ENCODE measurements at places on chromosomes 3 and 15.
A peak's percentile ranks its signal among the peaks of the same experiment; 100 is the strongest.

DNA sequence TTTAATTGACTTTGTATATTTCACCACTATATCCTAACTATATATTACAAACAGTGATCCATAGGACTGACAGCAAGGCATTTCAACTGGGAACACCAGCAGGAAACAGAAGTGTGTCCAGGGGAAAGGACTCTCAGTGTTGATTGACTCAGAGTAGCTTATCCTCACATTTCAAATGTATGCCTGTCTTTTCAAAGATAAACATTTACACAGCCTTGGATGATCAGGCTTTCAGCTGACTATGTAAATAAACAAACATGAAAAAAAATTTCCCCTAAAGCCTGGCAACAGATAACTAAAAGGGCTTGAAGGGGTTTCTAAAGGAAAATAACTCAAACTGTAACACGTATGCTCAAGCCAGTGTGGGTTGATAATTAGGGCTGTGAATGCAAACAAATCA lies 321.8 kb downstream of the TBC1D5 start:
- DNase-seq, result no peak

GRCh38 chr3:187112934-187113793 lies 26.1 kb downstream of the RPL39L start:
- no peak for DNase-seq

GRCh38 chr15:27089233-27089586 lies 118.2 kb downstream of the GABRG3 start:
- DNase-seq, result no peak

GRCh38 chr15:90869601-90870353 lies 1.4 kb downstream of the FURIN start:
- peak; percentile 73 for DNase-seq

DNA sequence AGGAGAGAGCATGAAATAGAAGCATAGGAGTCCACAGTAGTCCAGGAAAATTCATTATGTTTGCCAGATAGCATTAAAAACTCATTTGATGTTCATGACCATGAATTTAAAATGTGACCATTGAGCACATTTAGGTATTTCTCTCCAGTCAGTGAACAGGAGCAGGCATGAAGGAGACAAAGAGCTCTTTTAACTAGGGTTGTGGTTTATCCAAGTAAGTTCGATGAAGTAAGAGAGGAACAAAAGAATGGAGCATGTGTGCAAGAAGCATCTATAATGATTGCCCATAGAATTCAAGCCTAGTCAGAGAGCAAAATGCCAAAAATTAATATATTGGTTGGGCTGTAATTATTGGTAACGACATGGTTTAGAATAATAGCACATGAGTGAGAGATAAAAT lies 342.1 kb upstream of the CCDC54 start:
- DNase-seq, result no peak

DNA sequence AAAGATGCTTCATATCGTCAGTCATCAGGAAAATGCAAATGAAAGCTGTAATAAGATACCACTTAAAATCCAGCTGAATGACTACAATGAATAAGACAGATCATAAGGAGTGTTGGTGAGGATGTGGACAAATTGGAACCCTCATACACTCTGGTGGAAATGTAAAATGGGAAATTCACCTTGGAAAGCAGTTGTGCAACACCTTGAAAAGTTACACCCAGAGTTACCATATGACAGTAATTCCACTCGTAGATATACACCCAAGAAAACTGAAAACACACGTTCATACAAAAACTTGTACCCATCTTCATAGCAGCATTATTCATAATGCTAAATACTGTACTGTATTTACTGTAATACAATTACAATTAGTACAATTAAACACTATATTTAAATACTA lies 2.3 kb downstream of the TTC23 start:
- DNase-seq, result no peak

DNA sequence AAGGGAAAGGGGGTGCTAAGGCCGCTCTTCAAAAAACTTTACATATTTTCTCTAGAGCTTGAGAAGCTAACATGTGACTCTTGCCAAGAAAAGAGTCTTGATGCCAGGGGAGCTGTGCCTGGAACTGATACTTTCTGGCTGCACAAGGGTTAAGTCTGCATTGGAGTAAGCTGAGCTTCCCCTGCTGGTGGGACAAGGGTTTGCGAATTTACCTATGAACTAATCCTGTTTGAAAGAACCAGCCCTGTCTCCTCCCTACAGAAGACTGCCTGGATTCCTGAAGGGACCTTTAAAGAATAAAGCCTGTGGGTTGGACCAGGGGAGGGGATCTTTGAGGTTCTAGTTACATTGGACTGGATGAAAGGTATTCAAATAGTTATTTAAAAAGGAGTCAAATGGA lies 58.3 kb upstream of the EPHA3 start:
- no peak for DNase-seq

GRCh38 chr15:34336991-34337556 lies 507 bp downstream of the SLC12A6 start:
- DNase-seq, result peak; percentile 27
